CD4-positive, CD25-positive, alpha-beta regulatory T cell (primary cell): ENCODE measurements at places on chromosomes 12 and 14. TPM values are rescaled to one million over a fixed set of nuclear protein-coding genes. Genes with fewer than 3 reads are reported as not detected.

CEBPE gene
- polyA plus RNA-seq = 0.14 TPM

IQSEC3 gene
- polyA plus RNA-seq = not detected

IL23A gene
- 18.3 TPM for polyA plus RNA-seq

MYH6 gene
- polyA plus RNA-seq = not detected

- H3K4me1 ChIP-seq = peaks cover 5% of the 10 kb centered on the region
- H3K27ac ChIP-seq = no peak overlapping the region
- H3K27me3 ChIP-seq = no peaks in the 10 kb centered on the region
- H3K4me3 ChIP-seq = no peak overlapping the region
Observed at GRCh38 chr12:123264642-123265041, 7.0 kb downstream of the CDK2AP1 start.

GRCh38 chr12:124457287-124458219, 109.9 kb downstream of the NCOR2 start:
- H3K4me3 ChIP-seq = no peak overlapping the region
- peaks cover 57% of the 10 kb centered on the region for H3K4me1 ChIP-seq
- peak; percentile 37 for DNase-seq
- H3K36me3 ChIP-seq = no peaks in the 10 kb centered on the region
- no peaks in the 10 kb centered on the region for H3K27me3 ChIP-seq

- DNase-seq = no peak
- peaks cover 7% of the 10 kb centered on the region for H3K4me1 ChIP-seq
- no peak overlapping the region for H3K4me3 ChIP-seq
- H3K27ac ChIP-seq = no peak overlapping the region
- H3K27me3 ChIP-seq = no peaks in the 10 kb centered on the region
Observed at GRCh38 chr14:100582496-100583165, 4.6 kb downstream of the BEGAIN start.

- no peak overlapping the region for H3K4me3 ChIP-seq
- H3K27ac ChIP-seq = no peak overlapping the region
- H3K36me3 ChIP-seq = no peaks in the 10 kb centered on the region
- no peaks in the 10 kb centered on the region for H3K27me3 ChIP-seq
- no peak for DNase-seq
Observed at GRCh38 chr12:18652596-18652995, 85.2 kb downstream of the PLCZ1 start.

GRCh38 chr14:22380571-22381407, 208.2 kb downstream of the DAD1 start:
- no peak for DNase-seq
- H3K4me1 ChIP-seq = no peaks in the 10 kb centered on the region
- no peaks in the 10 kb centered on the region for H3K27me3 ChIP-seq
- no peaks in the 10 kb centered on the region for H3K36me3 ChIP-seq
- H3K4me3 ChIP-seq = no peak overlapping the region

GRCh38 chr12:54024127-54024526, 4.1 kb upstream of the HOXC6 start:
- no peak overlapping the region for H3K4me3 ChIP-seq
- no peaks in the 10 kb centered on the region for H3K36me3 ChIP-seq

DNA sequence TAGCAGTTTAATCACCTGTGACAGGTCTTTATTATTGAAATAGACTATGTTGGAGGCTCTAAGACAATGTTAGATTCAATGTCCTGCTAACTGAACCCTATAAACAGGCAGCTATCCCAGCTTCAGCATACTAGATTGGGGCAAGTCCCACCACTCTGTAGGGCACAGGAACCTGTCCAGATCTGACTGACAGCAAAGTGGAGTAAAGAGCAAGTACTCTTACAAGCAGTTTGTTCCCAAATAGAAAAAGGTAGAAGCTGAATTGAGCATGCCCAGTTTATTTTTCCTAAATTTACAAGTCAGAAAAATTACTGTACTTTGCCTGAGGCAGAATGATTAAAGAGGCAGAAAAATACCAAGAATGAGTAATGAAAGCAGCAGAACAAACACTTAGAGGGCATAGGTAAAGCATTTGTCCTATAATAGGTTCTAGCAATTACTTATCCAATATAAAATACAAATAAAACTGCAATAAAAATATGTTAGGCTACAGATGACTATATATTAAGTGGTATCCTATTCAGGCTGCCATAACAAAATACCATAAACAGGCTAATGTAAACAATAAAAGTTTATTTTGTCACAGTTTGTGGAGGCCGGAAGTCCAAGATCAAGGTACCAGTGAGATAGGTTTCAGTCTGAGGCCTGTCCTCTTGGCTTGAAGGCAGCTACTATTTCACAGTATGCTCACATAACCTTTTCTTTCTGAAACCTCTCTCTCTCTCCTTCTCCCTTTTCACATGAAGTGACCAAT, 868.2 kb downstream of the C12orf50 start:
- no peak for DNase-seq
- H3K27ac ChIP-seq = no peak overlapping the region
- no peaks in the 10 kb centered on the region for H3K27me3 ChIP-seq
- H3K36me3 ChIP-seq = no peaks in the 10 kb centered on the region

GRCh38 chr12:54352022-54352531, 12.2 kb downstream of the GPR84 start:
- peak; percentile 18 for DNase-seq
- peak overlapping the region; percentile 26 for H3K27ac ChIP-seq
- H3K4me3 ChIP-seq = peak overlapping the region; percentile 13
- H3K36me3 ChIP-seq = peaks cover 38% of the 10 kb centered on the region

GRCh38 chr12:78171061-78171460, 340.4 kb downstream of the NAV3 start:
- no peak for DNase-seq
- no peaks in the 10 kb centered on the region for H3K36me3 ChIP-seq
- no peaks in the 10 kb centered on the region for H3K4me1 ChIP-seq
- no peak overlapping the region for H3K27ac ChIP-seq

DNA sequence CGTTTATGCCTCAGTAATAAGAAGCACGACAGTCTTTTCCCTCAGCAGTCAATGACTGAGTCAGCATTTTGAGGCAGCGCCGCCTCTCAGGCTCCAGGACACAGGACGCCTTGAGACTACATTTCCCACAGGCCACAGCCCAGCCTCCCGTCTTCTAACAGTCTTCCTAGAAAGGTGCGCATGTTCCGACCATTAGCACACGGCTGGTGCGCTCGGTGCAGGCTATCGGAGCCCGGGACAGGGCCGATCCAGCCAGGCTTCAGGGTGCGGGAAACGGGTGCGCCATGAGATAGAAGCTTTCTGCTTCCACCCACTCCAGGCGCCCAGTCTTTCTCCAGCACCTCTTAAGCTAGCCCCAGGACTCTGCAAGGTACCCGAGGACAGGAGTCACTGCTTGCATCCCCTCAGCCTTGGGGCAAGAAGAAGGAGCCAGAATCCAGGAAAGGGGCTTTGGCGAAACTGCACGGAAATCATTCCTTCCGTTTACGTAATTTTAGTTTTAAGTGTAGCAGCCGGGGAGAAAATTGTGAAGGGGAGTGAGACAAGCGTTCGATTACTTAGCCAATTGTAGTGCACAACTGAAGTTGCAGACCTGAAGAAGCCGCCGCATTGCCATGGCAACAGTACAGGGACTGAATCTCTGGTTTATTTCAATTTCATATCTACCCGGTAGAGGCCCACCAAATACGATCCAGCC, 54.0 kb downstream of the ZNF641 start:
- H3K4me1 ChIP-seq = no peaks in the 10 kb centered on the region
- no peak for DNase-seq
